ENCODE measurements at places on chromosomes 11 and 22.

GRCh38 chr11:44568331-44568657 lies 2.8 kb downstream of the CD82 start:
- no peak for DNase-seq

DNA sequence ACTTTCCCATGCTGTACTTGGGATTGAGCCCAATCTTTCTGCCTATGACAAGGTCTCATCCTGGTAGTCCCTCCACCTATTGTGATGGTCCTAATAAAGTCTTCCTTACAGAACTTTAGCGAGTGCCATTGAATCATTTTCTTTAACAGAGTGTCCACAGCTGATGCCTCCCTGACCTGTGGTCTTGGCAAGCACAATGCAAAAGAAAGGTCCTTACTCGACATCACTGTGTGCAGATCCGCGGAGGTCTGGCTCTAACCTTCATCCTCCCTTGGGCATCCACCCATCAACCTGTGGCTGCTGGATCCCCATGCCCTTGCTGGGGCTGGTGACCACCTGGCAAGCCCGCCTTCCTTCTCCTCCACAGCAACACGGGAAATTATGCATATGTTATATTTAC lies 1203.9 kb downstream of the TBC1D22A start:
- DNase-seq, result no peak

GRCh38 chr22:33873186-33873585 lies 47.1 kb downstream of the LARGE1 start:
- DNase-seq, result no peak

DNA sequence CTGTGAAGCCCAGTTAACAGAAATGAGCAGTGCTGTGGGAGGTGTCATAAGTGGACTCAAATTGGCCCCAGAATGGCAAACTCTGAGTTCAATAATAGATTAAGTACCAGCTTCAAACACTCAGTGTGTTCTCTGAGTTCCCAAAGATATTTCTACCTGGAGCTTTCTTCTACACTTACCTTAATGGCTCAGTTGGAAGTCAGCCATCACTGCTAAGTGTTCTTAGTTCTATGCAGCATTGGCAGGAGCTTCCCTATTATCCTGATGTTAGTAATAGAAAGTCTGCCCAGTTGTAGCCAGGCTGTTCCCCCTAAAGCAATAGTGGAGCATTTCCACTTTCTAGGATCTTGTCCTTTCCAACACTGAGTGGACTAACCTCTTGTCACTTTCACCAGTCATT lies 9.7 kb upstream of the PIK3IP1 start:
- no peak for DNase-seq

- no peak for DNase-seq
These were observed 25.9 kb downstream of the IGLL1 start for GRCh38 chr22:23553924-23554870.

DNA sequence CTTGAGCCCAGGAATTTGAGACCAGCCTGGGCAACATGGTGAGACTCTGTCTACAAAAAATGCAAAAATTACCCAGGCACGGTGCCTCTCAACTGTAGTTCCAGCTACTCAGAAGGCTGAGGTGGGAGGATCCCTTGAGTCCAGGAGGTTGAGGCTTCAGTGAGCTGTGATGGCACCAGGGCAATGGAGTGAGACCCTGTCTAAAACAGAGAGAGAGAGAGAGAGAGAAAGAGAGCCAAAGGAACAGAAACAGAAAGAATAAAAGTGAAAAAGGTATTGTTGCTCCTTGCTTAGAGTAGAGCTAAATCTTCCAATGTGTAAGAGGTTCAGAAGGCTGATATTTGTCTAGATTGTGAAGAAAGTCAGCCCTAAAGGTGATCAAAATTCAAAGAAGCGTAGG lies 8.9 kb upstream of the ETS1 start:
- no peak for DNase-seq

DNA sequence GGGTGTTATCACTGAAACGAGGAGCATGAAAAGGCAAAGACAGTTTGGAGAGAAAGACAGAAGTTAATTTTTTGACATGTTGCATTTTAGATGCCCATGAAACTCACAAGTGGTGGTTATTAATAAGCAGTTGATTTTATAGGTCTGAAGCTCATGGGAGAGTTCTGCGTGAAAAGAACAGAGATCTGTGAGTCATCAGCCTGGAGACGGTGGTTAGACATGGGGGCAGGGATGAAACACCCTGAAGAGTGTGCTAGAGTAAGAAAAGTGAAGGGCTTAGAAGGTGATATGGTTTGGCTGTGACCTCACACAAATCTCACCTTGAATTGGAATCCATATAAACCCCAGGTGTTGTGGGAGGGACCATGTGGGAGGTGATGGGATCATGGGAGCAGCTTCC lies 289.1 kb upstream of the ISX start:
- DNase-seq, result no peak

DNA sequence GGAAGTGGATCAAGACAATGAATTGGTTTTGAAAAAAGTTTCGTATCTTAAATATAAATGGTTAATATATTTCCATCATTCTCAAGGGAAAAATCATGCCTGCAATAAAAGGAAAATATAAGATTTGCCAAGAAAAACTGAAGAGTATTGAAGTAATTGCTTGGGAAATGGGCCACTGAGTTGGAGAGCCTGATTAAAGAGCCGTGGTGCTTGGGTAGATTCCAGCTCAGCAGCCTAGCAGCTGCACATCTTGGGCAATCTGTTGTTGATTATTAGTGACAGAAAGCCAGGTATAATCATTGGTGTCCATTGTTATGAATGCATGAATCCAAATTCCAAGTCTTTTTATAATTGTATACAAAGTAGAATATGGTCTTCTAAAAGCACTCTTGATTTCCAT lies 800.9 kb upstream of the CHORDC1 start:
- no peak for DNase-seq

- no peak for DNase-seq
These were observed 73.4 kb upstream of the CD44 start for GRCh38 chr11:35065566-35065965.

DNA sequence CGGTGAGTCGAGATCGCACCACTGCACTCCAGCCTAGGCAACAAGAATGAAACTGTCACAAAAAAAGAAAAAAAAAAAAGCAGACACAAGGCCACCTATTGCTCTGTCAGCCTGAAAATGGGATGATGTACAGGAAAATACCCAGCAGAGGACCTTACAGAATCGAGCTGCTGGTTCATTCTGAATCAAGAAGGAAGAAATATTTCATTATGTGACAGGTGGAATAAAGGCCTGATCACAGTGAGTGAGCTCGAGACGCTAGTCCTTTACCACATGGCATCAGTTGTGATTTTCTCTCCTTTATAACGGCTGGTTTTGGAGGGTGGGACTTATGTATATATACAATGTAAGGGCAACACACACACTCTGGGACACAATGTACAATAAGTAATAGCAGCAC lies 340.0 kb downstream of the LARGE1 start:
- no peak for DNase-seq

- no peak for DNase-seq
These were observed 299.8 kb upstream of the SYN3 start for GRCh38 chr22:33357981-33358399.

- no peak for DNase-seq
These were observed 1.9 kb upstream of the RAB6A start for GRCh38 chr11:73762732-73763131.

GRCh38 chr22:17751596-17751995 lies 22.7 kb downstream of the BID start:
- DNase-seq, result no peak

- DNase-seq, result peak; percentile 38
These were observed 13.4 kb downstream of the SYT7 start for GRCh38 chr11:61567286-61568061.

DNA sequence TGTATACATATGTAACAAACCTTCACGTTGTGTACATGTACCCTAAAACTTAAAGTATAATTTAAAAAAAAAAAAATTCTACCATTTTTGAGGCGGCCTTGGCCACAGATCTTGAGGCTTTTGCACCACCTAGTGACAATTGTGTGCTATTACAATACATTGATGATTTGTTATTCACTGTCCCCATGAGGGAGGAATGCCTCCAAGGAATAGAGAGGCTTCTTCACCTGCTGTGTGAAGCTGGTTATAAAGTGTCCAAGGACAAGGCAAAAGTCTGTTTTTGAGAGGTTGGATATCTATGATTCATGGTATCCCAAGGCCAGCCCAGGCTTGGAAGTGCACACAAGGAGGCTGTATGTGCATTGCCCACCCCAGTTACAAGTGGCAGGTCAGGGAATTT lies 30.7 kb downstream of the SLC22A25 start:
- DNase-seq, result peak; percentile 34

DNA sequence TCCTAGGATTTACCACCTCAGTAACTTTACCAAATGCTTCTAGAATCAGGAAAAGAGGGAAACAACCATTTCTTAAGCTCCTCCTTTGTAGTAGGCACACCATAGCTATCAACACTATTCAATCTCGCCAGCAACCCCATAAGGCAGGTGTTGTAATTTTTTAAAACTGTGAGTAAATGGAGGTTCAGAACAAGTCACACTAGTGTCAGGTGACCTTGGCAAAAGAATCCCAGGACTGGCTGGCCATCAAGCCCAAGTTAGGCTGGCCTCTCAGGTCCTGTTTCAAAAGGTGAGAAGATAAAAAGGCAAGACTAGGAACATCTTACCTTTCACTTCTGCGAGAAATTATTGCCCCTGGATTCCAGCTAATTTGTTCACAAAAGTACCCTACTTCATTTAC lies 713 bp downstream of the TOP3B start:
- DNase-seq, result peak; percentile 6

GRCh38 chr11:35089666-35090065 lies 49.3 kb upstream of the CD44 start:
- DNase-seq, result no peak

GRCh38 chr11:61887839-61888494 lies 3.4 kb downstream of the FADS3 start:
- no peak for DNase-seq

DNA sequence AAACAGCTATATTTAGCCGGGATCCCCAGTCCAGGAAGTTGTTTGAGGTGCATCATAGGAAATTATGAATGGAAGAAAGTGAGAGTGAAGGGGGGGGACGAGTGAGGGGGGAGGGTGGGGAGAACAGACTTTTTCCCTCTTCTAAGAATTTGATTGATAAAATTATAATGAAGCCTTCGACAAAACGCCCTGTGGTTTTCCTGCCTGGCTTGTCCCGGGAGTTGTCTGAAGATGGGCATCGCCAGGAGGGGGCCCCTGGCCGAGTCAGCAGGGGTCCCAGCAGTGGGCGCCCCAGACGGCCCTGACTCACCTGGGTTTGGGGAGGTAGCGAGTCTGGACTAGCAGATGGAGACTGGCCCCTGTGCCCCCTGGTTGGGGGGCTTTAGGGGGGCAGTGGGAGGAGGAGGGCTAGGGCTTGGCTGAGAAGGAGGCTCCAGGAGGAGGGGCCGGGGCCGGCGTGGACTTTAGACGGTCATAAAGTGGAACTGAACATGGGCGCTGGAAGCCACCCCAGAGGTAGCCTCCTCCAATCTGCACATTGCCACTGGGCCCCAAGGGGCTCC lies 336 bp upstream of the LIF start:
- no peak for DNase-seq

DNA sequence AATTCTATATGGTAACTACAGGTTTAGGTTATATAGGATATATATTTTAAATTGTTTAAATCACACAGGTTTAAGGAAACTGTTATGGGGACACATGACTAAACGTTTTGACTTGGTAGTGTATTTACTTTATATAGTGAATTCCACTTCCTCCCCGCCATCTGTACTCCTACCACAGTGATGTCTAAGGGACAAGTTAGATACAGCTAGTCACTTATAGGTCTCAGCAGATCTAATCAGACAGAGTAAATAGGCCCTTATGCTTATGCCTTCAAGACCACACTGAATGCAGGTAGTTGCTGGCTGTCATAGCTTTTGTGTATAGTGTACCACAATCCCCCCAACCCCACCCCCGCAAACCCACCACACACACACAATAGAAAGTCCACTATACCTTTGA lies 8.2 kb downstream of the SESN3 start:
- DNase-seq, result no peak

GRCh38 chr11:20360650-20361049 lies 2.9 kb upstream of the HTATIP2 start:
- peak; percentile 38 for DNase-seq

DNA sequence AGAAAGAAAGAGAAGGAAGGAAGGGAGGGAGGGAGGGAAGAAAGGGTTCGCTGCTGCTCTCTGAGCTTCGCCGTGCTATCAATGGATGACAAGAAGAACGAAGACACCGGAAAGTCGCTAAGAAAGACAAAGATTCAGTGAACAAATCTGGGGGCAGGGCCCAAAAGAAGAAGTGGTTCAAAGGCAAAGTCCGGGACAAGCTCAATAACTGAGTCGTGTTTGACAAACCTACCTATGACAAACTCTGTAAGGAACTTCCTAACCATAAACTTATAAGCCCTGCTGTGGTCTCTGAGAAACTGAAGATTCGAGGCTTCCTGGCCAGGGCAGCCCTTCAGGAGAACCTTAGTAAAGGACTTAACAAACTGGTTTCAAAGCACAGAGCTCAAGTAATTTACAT lies 2.9 kb upstream of the TTLL1 start:
- DNase-seq, result no peak

GRCh38 chr22:29907753-29908515 lies 25.0 kb downstream of the MTMR3 start:
- peak; percentile 91 for DNase-seq

- no peak for DNase-seq
These were observed 13.8 kb upstream of the CASP12 start for GRCh38 chr11:104912102-104912501.

GRCh38 chr11:119496469-119496868 lies 73.5 kb upstream of the THY1 start:
- no peak for DNase-seq
